ENCODE measurements at places on chromosomes 4 and X.
A peak's percentile ranks its signal among the peaks of the same experiment; 100 is the strongest.

- DNase-seq: no peak
These were observed 34.0 kb upstream of the NR0B1 start for GRCh38 chrX:30343206-30343605.

- DNase-seq: no peak
These were observed 98.0 kb downstream of the CXCL13 start for GRCh38 chr4:77703666-77704065.

DNA sequence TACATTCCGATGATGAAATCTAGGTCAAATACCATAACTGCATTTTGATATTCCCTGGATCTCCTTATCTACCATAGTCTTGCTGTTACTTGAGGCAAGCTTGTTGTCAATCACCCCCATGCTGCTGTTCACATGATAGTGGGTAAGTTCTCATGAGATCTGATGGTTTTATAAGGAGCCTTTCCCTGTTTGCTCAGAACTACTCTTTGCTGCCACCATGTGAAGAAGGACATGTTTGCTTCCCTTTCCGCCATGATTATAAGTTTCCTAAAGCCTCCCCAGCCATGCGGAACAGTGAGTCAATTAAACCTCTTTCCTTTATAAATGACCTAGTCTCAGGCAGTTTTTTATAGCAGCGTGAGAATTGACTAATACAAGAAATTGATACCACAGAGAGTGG lies 432.0 kb downstream of the GLUD2 start:
- DNase-seq: no peak

GRCh38 chr4:184100297-184100885 lies 117.3 kb downstream of the ENPP6 start:
- DNase-seq: peak; percentile 29

GRCh38 chrX:16239211-16239610 lies 71.9 kb downstream of the MAGEB17 start:
- DNase-seq: no peak

GRCh38 chrX:15448010-15448639 lies 45.0 kb downstream of the PIR start:
- DNase-seq: no peak

DNA sequence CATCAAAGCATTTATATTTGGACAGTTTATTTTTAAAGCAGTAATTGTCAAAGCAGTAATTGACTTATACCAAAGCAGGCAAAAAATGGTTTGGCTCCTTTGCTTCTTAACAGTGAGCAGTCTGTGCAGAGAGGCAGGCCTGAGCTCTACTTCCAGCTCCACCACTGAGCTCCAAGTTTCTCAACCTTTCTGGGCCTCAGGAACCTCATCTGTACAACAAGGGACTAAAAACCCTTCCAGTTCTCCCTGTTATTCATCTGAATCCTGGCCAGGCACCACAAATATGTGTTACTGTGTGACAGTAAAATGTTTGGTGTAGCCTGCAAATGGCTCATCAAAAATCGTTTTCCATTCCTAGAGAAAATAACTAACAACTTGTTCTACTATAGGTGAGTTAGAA lies 88.7 kb upstream of the TTC29 start:
- DNase-seq: no peak

DNA sequence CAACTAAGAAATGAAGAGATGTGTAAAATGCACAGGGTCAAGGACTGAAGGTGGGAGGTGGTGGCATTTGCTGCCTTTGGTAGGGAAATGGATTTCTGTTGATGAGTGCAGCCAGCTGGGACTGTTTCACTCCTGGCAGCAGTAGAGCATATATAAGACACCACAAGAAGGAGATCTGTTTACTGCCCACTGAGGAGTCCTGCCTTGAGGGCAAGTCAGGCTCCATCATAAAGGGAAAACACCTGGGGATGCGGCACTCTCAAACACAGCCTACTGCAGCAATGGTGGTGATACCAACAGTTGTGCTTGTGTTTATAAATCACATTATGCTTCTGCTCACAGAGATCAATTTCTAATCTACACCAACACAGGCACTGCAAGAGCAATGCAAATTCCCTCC lies 222.1 kb downstream of the TACR3 start:
- DNase-seq: no peak

- DNase-seq: no peak
These were observed at the start of gene INPP4B for GRCh38 chr4:142846108-142846728. TSS of gene INPP4B (minus strand) at chr4:142846301.

DNA sequence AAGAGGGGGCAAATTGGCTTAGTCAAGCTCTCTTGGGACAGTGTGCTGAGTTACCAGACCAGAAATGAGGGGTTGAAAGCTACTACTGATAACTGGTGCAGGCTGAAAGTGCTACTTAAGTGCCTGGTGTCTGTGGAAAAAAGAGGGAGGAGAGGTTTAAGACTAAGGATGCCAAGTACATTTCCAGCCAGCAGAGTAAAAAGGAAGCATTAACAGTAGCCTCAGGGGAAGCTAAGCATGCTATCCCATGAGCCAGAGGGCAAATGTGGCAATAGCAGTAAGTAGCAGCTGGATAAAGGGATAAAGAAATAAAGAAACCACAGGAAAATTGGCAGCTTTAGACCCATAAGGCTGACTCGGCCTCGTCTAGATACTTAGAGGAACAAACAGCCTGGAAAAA lies 196.3 kb upstream of the MAB21L2 start:
- peak; percentile 45 for DNase-seq

DNA sequence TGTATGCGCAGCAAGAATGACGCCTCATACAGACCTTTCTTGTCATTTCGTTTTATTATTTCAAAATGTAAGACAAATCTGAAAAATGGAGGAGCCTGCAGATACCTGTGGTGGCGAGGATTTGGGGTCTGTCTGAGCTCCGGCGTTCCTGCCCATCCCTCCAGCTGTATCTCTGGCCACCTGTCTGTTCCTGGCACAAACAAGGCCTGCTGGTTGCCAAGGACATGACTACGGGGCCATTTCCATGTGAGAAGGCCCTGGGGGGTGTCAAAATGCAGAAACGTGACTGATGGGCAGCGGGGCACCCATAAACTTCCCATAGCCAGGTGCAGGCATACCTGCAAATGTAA lies 591 bp upstream of the TSPAN7 start:
- DNase-seq: no peak

GRCh38 chrX:338836-339400 lies 20.3 kb upstream of the GTPBP6 start:
- no peak for DNase-seq

DNA sequence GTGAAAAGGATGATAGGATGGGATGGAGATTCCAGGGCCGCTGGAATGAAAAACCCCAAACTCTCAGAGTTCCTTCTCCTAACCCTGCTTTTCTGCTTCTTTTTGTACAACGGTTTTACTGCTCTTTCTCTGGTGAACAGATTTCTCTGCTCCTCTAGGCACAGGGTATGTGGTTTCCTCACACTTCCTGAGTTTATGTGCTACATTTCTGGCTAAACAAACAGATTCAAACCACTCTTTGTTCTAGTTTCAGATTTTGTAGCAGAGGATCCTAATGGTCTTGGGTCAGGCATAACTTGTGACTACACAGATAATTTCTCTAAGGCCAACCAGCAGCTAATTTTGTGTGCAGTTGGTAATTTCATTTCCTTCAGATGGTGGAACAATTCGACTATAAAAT lies 52.6 kb downstream of the OSTC start:
- DNase-seq: no peak

DNA sequence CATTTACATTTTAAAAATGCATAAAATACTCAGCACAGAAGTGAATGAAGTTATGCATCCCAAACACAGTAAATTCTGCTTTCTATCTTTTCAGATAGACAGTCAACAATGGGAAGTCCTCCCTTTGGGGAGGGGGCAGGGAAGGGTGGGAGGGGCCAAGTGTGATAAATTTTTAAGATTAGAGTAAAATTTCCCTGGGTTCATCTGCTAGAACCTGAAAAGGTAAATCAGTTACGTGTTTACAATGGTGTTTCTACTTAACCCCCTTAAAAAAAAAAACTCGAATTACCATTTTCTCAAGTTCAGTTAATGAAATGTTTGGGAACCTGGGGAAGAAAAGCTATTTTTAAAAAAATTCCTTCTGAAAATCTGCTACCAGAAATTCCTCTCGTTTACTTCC lies 9.1 kb downstream of the PITX2 start:
- no peak for DNase-seq

GRCh38 chr4:89784686-89785231 lies 52.2 kb downstream of the SNCA start:
- no peak for DNase-seq

- no peak for DNase-seq
These were observed 84.4 kb upstream of the PHOX2B start for GRCh38 chr4:41832961-41833360.

GRCh38 chrX:54785901-54786300 lies 12.2 kb downstream of the ITIH6 start:
- DNase-seq: peak; percentile 8

GRCh38 chr4:4759883-4760282 lies 99.6 kb upstream of the MSX1 start:
- DNase-seq: no peak

DNA sequence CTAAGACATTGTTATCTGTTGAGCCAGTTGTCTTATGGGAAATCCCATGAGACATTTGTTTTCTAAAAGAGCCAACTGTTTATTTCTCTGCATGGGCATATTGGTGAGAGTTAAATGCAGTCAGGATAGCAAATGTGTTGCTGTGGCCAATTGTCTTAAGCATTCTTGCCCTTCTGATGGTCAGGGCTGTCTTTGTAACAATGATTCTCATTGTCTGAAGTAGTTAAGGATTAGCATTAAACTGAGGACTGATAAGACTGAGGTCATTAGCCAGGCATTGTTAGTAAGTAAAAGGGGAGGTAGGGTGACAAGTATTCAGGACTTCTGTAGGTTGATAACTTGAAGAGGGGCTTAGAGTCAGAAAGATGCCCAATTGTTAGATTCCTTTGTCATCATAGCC lies 11.2 kb upstream of the MORF4L2 start:
- no peak for DNase-seq

DNA sequence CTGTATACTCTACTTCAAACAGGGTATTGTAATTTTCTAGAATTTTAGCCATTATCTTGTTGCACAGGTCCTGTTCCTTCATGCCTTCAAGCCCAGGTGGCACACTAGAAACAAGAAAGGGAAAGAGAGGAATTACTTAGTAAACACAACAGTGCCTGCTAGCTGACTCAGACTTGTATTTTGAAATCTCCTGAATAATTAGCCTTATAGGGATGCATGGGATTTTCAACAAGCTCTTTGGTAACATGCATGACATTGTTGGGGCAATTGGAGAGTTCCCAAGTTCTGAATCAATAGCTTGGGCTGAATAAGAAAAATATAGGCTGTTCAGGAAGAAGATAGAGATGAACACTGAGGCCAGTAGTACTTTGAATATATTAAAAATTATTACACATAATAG lies 118.8 kb downstream of the FAM13A start:
- DNase-seq: no peak

Measured in NCI-H1092 (cell line).